Activated CD4-positive, CD25-positive, alpha-beta regulatory T cell (primary cell): ENCODE measurements at places on chromosomes 2 and 18.

DNA sequence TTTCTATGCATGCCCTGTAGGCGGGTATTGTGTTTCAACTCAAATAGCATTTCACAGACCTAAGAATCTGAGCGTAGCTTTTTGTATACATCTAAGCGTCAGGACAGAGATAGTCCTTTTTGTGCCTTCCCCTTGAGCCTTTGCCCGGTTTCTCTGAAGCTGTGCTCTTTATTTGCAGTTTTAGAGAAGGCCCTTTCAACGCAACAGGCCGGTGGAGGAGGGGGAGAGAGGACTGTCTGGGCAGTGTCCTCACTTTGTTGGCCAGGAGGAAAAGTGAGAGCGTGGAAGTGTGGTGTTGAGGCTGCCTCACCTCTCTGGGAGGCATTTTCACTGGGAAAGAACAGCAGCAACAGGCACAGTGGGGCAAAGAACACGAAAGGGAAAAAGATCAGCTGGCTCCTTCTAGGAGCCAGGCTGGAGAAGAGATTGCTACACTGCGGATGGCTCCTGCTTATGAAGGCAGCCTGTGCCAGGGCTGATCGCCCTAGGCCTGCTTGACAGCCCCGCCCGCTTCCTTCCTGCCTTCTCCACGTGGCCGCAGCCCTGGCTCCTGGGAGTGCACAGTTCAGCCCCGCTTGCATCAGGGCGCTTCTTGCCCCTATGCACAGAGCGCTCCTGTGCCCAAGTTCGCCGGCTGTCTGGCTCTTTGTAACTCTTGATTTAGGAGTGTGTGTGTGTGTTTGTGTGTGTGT, 195.6 kb upstream of the POU3F3 start:
- no peak for DNase-seq

DNA sequence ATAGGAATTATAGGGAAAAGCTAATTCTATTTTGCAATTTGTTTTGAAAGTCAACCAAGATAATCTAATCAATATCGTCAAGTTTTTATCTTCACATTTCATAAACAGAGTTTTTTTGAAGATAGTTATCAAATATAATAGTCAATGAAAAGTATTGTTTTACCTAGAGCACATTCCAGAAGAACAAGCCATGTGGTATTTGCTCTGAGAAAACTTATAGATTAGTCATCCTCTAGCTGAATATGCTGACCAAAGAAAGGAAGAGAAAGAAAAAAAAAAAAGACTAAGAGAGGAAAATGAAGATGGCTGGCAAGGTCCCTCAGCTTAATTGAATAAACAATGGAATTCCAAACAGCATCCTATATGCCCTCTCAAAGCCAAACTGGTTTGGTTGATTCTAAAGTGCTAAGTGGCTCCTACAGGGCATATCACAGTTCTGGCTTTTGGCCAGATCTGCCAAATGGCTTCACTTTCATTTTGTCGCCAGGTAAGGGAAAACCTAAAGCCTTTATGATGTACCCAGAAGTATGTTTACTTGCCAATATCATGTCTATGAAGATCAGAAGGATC, 132.6 kb downstream of the VWC2L start:
- no peak for DNase-seq

- no peak for DNase-seq
Observed at GRCh38 chr2:99725820-99726219, 236.0 kb upstream of the REV1 start.

GRCh38 chr2:586641-587076, 90.5 kb downstream of the TMEM18 start:
- no peak for DNase-seq

DNA sequence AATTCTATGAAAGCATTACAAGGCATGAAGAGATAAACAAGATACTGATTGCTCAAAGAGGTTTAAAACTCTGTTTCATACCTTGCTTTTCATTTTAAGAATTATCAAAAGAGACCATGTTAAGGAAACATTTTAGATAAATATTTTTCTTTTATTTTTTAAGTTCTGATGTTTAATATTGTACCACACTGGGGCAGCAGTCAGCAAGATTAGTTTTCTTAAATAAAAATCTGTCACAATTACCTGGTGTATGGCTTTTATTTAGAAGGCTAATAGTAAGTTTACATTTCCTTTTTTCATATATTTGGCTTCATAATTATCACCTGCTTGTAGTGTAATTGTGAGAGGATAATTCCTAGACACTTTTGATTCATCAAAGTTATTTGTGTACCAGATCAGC, 46.4 kb downstream of the ZNF804A start:
- DNase-seq: no peak

- DNase-seq: no peak
Observed at GRCh38 chr2:197097578-197098366, 171.3 kb upstream of the PGAP1 start.

GRCh38 chr2:36618381-36618780, 20.4 kb upstream of the FEZ2 start:
- no peak for DNase-seq

DNA sequence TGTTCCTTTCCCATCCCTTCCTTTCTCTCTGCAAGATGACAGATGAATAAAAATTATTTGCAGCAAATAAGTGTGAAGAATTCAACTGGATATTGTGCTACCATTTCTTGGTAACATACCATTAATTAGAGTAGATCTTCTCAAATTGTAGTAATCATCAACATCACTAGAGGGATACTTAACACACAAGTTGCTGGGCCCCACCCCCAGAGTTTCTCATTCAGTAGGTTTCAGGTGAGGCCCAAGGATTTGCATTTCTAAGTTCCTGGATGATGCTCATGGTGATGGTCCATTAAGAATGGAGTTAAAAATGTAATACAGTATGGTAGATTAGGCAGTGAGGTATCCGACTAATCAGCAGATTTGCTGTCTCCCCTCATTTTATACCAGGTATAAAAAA, 594.0 kb downstream of the ERBB4 start:
- DNase-seq: no peak

- no peak for DNase-seq
Observed at GRCh38 chr2:181853696-181854095, 37.8 kb upstream of the ITPRID2 start.

DNA sequence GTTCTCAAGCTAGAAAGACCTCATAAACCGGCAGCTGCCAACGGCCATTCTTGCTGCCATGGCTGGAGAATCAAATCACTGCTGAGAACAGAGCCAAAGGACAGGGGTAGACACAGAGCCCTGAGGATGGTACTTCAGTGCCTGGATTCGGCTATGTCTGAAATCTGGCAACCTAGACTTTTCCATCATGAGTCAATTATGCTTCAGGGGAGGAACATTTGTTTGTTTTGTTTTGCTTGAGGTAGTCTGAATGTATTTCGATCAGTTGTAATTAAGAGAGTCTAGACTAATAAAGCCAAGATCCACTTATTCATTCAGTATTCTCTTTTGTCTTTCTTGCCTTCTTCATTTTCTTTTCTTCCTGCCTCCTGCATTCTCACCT, 122.8 kb upstream of the SH3BP4 start:
- DNase-seq: no peak

DNA sequence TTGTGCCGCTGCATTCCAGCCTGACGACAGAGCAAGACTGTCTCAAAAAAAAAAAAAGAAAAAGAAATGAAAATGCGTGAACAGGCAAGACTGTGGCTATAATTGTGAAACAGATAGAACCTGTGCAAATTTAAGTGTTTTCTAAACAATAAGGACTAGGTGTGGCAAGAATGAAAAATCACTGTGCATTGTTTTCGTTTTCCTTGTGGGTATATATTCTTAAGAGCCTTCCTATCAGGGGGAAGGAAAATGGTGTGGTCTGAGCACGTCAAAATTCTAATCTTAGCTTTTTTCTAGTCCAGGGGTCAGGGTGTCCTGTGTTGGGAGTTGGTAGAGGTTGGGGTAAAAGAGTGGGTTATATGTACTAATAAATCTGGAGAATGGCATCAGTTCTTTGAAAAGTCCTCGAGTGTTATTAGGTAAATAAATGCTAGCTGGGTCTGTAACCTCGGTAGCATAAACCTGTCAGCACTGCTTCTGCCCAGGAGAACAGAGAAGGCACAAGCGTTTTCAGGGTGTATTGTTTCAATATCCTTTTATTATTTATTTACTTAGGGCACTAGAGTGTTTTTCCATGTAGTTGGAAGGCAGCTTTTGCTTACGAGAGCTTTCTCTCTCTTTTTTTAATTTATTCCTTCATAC, 11.6 kb downstream of the ATP6V1C2 start:
- no peak for DNase-seq

DNA sequence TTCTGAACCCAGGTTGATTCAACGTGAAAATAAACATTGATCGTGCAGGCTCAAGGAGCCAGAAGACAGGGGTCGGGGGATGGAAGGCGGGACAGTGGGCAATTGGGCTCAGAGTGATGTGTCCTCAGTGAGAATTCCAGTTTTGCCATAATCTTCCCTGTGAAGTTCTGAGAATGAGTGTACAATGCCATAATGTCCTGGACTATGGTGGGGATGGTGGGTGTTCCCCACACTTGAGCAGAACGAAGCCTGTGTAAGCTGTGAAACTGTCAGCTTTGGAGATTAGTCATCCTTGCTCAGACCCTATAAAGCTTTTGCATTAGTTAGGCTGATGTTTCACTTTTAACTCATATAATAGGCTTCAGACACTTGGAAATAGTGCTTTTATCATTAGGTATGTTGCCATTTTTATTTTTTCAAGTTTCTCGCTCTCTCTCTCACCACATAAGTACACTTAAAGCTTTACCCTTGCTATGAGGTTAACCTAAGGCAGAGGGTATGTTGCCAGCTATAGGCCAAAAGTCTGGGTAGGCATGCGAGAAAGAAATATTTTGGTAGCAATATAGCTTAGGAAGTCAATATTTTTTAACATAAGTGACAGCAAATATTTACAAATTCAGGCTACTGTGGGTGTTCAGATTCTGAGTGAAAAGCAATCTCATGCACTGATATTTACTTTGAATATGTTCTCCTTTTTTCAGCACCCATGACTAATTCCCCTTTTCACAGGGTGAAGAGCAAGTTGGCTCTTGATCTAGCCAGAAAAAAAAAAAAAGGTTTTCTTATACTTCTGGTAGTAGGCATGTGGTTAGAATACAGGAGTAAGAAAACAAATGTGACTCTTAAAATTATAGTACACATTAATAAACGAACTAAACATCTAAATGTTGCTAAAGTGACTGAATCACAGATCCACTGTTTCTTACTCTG, 47.2 kb downstream of the CDC42EP3 start:
- no peak for DNase-seq

GRCh38 chr2:241550616-241551580, 7.6 kb upstream of the BOK start:
- no peak for DNase-seq

GRCh38 chr18:58692422-58693185, 21.3 kb downstream of the MALT1 start:
- DNase-seq: no peak

GRCh38 chr18:9901377-9901776, 12.4 kb upstream of the VAPA start:
- no peak for DNase-seq

GRCh38 chr2:154490530-154490929, 208.0 kb upstream of the KCNJ3 start:
- no peak for DNase-seq

DNA sequence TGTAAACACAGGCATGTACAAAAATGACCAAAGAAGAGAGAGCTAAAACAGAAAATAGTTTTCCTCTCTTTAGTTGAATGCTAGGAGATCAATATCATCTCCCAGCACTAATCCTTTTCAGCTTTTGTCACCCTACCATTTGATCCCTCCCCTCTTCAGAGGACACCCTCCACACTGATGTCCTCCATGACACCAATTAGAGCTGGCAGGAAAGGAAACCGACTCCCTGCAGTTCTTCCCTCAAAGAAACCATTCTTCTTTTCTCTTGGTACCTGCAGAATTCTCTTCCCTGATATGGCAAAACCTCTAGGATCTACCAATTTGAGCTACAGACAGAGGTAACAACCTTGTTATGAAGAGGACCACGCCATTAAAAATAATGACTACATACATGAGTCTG, 5.3 kb downstream of the EPB41L3 start:
- DNase-seq: no peak

GRCh38 chr2:19872302-19872701, 29.5 kb downstream of the TTC32 start:
- no peak for DNase-seq

DNA sequence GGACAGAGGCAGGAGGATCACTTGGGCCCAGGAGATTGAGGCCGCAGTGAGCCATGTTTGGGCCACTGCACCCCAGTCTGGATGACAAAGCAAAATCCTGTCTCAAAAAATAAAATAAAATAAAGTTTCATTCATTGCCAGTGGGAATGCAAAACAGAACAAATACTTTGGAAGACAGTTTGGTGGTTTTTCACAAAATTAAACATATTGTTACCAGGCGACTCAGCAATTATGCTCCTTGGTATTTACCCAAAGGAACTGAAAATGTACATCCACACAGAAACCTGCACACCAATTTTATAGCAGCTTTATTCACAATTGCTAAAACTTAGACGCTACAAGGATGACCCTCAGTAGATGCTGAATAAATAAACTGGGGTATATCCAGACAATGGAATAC, 35.8 kb downstream of the FOSL2 start:
- no peak for DNase-seq

DNA sequence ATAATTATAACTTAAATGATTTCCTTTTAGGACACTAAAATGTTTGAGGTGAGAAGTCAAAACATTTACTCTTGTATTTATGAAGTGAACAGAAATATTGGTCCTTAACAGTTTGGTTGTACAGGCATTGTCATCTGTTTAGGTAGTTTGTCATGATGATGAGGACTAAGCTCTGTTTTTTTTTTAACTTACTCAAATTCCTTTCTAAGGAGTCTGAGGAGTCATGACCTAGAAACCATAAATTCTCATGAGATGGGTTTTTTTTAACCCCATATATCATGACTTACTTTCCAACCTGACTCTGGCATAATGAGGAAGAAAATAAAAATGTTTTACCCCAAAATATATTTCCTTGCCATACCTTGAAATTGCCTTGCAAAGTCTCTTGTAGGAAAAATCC, 1176.2 kb downstream of the SUCLG1 start:
- DNase-seq: no peak

DNA sequence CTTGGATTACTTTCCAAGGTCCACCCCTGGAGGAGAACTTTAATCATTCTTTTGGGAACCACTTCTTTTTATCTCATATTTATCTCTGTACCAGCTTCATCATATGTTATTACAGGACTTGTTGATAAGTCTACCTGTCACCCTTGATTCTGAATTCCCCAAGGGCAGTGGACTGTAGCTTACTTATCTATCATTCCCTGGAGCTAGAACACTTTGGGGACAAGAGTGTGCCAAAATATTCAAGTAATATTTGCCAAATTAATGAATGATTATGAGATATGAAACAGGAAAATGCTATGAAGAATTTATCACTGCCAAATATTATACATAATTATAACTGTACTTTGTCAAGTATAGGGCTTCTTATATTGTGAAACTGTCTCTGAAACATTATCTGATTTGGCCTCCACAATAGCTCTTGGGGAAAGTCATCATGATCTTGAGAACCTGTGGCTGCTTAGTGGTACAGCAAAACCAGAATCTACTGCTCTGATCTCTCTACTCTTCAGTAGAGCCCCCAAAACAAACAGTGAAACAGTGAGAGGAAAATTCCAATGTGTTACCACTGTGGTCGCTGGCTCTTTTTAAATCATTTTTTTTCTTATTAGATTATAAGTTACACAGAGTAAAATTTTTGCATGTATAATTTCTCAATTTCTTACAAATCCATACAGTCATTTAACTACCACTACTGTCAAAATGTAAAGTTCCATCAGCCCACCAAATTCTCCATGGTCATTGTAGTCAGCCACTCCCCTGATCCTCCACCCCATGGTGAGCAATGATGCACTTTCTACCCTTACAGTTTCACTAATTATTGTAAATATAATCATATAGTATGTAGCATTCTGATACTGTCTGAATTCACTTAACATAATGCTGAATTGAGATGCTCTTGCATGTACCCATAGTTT, 197.5 kb downstream of the PIEZO2 start:
- DNase-seq: no peak
